ENCODE measurements at places on chromosomes 12 and 14.

GRCh38 chr12:46187023-46187422, 81.8 kb downstream of the SLC38A1 start:
- DNase-seq = peak; percentile 93

- DNase-seq = peak; percentile 53
Measured at GRCh38 chr12:109736552-109737108, 23.0 kb downstream of the FAM222A start.

DNA sequence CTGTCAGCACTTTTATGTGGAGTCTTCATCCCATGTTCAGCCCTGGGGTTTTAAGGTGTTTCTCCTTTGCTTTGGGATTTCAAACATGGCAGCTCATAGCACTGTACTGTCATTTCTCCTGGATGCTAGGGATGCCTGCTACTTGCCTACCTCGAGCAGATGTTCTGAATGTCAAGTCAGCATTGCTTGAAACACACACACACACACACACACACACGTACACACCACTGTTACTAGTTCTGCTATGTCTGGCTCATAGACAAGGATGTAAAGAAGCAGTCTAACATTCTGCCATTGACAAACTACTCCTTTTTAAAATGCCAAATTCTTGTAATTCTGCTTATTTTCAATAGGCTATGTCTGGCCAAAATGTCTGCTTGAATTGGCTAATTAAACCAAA, 72.7 kb downstream of the SAMD4A start:
- no peak for DNase-seq

DNA sequence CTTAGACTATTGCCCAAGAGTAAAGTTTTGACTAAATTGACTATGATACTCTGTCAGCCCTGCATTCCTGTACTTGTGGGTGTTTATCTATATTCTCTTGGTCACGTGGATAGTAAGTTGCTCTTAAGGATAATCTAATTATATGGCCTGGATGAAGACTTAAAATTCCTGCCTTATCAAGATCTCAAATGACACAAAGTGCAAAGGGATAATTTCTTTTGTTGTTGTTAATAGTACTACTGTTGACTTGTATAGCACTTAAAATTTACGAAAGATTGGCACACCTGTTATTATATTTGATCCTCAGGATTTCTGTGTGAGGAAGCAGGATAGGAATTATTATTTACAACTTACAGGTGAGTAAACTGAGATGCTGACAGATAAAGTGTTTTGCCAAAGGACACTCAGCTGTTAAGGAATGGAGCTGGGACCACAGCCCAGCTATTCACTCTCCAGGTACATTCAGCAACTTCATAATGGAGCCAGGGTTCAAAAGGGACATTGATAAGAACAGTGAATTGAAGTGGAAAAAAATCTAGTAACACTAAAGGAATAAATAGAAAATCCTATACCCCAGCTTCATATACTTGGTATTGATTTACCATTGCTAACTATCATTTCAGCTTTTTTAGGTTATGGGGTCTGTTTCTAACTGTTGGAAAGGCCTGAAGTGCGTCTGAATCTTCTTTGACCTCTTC, 53.4 kb upstream of the EVL start:
- peak; percentile 26 for DNase-seq

GRCh38 chr12:109656743-109657142, 56.9 kb upstream of the FAM222A start:
- no peak for DNase-seq

DNA sequence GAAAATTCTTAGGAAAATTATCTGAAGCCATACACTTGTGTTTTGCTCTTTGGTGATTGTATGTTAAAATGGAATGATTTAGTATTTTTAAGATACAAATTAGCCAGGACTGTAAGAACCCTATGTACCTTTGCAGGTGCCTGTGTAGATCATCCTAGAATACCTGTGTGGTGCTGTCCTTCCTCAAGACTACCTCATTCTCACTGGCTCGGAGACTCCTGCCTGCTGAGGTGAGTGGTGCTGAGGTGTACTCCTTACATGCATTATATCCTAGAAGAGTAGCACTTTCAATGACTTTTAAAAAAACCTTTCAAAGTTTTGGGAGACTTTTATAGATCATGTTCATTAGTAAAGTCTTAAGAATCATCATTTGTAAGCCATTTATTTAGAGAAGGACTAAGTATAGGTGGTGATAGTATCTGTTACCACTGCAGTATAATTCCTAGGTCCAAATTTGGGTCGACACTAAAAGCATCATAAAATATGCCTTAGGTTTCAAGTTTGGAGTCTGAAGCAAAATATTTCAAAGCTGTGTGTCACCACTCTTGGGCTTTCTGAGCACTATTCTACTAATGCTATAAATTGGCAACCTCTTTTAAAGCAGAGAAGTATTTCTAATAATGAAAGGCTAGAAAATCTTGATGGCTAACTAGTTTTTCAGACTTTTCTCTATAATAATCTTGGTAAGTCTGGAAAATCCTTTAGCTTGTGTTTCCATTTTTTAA, 36.6 kb downstream of the RASSF8 start:
- DNase-seq = no peak

GRCh38 chr12:124420996-124421674, 126.2 kb downstream of the RFLNA start:
- DNase-seq = no peak

- no peak for DNase-seq
Measured at GRCh38 chr14:62234849-62235248, 472.6 kb downstream of the SNAPC1 start.

- no peak for DNase-seq
Measured at GRCh38 chr14:39228509-39229221, 5.0 kb upstream of the MIA2 start.

DNA sequence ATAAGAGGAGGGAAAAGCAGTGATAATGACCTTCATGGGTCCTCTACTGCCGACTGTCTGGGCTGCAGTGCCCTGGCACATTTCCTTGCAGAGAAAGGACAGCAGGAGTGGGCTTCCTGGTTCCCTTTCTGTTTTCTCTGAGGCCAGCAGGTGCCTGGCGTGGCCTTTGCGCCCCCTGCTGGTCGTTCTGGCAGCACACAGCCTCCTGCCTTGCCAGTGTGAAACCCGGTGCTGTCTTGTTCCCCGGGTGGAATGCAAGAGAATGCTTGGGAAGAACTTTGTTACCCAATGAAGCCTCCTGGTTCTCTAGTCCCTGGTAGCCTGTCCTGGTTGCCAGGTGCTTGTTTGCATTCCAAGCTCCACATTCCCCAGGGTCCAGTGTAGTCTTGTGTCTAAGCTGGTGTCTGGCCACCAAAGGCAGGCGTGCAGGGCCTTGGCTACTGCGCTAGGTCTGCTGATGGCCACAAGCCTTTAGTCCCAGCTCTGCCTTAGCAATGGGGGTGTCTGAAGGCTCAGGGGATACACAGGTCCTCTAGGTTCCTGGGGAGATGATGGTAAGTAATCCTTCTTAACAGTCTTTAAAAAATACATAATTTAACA, 1392.4 kb upstream of the TMEM132C start:
- DNase-seq = no peak

GRCh38 chr12:108112832-108113556, 16.1 kb upstream of the WSCD2 start:
- no peak for DNase-seq

- no peak for DNase-seq
Measured at GRCh38 chr12:104809706-104810385, 148.2 kb downstream of the SLC41A2 start.

GRCh38 chr14:64549791-64550620, at the start of gene PPP1R36:
TSS of gene PPP1R36 (plus strand) at chr14:64549961. CDS start at chr14:64549998, 37 bp downstream.
- no peak for DNase-seq

DNA sequence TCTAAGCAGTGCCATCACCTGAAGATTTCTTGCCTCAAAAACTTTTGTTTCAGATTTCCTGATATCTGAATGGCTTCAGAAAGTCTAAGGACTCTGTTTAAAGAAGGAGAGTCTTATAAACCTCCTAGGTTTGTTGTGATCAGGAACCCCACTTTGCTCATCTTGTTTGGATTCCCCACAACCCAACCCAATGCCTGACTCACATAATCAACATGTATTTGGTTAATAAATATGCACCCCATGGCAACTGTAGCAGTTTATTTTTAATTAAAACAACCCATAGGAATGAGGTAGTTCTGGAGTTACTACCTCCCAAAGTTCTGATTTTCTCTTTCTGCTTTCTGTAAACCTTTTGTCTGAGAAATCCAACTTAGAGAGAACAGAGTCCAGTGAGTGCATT, 51.5 kb downstream of the DBX2 start:
- DNase-seq = no peak

- no peak for DNase-seq
Measured at GRCh38 chr14:76653875-76654572, 107.2 kb upstream of the VASH1 start.

DNA sequence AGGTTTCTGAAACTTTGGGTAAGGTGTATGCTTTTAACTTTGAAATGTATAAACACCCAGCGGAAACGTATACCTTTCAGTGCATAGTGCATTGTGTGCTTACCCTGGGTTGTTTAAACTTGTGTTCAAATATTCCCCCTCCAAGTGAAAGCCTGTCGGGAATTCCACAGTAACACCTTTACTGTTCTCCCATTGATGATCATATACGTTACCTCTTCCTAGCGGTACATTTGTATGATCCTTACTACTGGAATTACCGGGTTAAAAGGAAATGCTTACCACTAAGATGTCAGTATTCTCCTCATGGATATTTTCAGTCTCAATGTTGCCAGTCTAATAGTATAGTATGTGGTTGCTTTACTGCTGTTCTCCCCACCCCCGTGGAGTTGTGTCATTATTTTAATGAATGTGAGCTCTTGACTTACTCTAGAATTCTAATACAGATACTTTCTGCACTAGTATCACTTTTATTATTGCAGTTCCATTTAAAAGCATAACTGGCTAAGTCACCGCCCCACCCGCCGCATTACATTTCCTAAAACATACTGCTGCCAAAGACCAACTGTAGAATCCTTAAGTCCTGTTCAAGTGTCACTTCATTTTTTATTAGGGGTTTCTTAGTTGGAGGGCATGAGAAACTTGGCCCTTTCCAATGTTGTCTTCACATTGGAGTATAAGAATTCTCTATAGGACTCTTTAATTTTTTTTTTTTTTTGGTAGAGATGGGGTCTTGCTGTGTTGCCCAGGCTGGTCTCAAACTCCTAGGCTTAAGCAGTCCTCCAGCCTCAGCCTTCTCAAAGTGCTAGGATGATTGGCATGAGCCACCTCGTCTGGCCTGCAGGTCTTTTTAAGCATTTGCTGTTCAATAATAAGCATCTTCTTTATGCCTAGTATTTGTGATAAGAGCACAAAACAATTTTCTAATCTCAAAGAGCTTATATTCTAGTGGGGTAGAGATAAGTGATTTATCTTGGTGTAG, 24.9 kb downstream of the NUDT4 start:
- DNase-seq = no peak

DNA sequence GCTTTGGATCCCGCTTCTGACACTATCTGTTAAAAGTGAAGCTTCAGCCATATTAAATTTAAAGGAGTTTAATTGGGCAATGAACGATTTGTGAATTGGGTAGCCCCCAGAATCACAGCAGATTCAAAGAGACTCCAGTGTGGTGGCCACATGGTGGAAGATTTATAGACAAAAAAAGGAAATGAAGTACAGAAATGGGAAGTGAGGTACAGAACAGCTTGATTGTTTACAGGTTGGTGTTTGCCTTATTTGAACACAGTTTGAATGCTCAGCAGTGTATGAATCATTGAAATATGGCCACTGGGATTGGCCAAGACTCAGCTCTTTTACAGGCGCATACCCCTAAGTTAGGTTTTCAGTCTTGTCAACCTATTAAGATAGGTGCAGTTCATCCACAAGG, 21.9 kb downstream of the CCDC91 start:
- DNase-seq = no peak

DNA sequence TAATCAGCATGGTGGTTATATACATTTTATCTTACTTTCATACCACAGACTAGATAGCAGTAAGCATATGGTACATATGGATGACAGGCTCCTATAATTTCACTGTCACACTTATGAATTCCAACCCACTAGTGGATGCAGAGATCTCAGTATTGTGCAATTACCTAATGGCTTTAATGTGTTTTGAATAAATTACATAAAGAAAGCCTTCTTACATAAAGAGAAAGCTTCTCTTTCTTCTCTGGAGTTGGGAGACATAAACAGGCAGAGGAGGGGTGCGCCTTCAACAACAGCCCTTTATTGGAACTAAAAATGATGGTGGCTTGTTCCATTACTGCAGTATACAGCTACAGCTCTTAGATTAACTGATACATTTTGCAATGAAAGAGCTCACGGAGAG, 52.6 kb downstream of the SAV1 start:
- DNase-seq = no peak

- no peak for DNase-seq
Measured at GRCh38 chr12:109762673-109763191, 49.1 kb downstream of the FAM222A start.

- DNase-seq = no peak
Measured at GRCh38 chr14:85895603-85896002, 365.7 kb downstream of the FLRT2 start.

GRCh38 chr12:4223273-4223845, 50.2 kb upstream of the CCND2 start:
- DNase-seq = no peak

DNA sequence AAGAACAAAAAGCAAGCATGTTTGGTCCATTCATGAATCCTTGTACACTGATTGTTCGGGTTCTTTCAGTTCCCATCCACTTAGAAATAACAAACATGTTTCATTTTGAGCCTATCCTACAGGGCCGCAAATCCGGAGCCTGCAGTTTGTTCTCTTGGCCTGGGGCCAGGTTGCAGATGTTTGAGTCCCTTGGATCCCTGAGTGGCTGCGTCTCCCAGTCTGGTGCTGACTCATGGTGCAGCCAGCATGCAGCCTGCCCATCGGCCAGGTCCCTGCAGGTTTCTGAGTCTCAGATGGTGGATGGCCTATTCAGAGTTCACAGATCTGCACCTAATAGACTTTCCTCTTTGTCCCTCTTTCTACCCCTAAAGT, 1.9 kb upstream of the DYNC1H1 start:
- DNase-seq = peak; percentile 93

DNA sequence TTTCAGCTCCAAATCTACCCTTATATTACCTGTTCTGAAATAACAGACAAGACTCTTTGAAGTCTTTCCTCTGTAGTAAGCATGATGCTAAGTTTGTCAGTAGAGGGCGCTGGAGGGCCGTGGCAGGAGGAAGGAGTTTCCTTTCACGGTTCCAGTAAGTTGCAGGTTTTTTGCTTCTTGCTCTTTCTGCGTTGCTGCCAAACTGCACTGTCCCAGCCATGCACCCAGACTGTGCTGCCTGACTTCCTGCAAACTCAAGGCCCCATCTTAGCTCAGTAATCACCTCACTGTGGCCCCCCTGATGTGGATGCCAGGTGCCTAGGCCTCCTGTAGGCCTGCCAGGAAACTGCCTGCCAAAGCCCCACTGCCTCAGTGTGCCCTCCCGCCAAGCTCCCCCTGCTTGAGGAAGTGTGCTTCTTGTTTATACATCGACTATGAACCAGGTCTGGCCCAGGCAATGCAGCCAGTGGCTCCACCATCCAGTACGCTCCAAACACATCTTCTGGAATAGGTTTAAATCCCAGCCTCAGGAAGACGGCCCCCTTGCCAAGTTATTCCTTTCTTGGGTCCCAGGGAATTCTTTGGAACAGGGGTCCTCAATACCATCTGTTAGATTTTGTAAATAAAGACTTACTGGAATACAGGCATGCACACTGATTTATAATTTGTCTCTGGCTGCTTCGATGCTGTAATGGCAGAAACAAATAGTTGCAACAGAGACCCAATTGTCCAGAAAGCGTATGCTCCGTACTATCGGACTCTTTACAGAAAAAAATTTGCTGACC, 193.7 kb upstream of the LRIG3 start:
- peak; percentile 81 for DNase-seq

GRCh38 chr14:102015771-102016170, 51.4 kb downstream of the DYNC1H1 start:
- DNase-seq = no peak

- DNase-seq = no peak
Measured at GRCh38 chr14:61421212-61421923, 100.0 kb downstream of the PRKCH start.

GRCh38 chr12:468671-469389, 9.1 kb downstream of the B4GALNT3 start:
- DNase-seq = peak; percentile 26

Data from IMR-90 (cell line).